ENCODE measurements at places on chromosomes 2 and 18.

GRCh38 chr2:48479915-48480314 is 50.0 kb upstream of the STON1 start:
- DNase-seq = no peak

GRCh38 chr2:224217962-224218347 is 178.9 kb upstream of the SERPINE2 start:
- no peak for DNase-seq

DNA sequence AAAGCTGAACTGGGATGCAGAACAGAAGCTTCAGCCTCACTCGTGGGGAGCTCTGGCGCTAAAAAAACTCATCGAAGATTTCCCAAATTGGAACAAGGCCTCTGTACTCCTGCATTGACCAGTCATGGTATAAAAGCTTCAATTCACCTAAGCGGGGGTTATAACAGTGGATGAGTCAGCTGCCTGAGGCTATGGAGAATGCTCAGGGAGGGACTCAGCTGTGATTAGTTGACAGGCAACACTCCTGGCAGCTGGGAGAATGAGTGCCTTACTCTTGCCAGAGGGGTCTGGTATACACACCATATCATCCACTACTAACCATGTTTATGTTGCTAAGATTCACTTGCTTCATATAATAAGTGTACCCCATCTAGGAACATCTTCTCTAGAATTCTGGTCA is 350.6 kb upstream of the VRK2 start:
- DNase-seq = no peak

- no peak for DNase-seq
Measured at GRCh38 chr2:1137264-1137663, 186.6 kb downstream of the SNTG2 start.

- DNase-seq = no peak
Measured at GRCh38 chr2:31337860-31338259, 76.7 kb downstream of the XDH start.
